ENCODE measurements at places on chromosomes 6 and 20.

DNA sequence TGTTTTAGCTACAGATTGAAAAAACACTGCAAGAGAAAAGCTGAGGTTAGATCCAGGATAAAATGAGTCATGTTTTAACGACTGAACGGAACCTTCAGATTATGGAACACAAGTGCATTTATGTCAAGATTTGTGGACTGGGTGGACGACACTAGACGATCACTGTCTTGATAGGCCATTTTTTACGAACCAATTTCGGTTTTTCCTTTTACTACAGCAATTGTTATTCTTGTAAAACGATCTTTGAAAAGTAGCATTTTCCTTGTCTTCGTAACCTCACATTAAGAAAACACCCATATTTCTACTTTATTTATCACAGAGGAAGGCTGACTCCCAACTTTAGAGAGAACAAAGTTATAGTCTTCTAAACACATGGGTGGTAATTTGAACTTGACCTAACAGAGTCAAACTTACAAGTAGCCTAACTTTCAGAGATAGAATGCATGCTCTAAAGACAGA is 294.2 kb upstream of the TCF21 start:
- DNase-seq: no peak

GRCh38 chr6:122604676-122605075 is 5.5 kb upstream of the PKIB start:
- no peak for DNase-seq

DNA sequence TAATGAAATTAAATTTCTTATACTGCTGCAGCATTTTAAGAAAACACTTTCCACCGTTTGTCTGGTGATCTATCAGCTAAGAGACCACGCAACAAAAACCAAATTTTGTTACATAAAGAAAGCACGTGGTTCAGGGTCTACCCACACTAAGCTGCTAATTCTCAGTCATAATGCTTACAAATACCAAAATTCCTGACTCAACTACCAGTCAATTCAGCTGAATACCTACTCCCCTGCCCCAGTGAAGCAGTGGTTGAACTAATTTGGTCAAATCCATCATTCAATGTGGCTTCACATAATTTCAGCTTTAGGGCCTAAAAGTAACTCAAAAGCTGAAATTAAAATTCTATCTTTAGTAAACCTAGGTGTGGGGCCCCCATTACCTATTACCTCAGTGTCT is 468.6 kb upstream of the ARID1B start:
- DNase-seq: no peak

GRCh38 chr20:5513975-5514516 is 197.3 kb upstream of the PROKR2 start:
- DNase-seq: no peak

DNA sequence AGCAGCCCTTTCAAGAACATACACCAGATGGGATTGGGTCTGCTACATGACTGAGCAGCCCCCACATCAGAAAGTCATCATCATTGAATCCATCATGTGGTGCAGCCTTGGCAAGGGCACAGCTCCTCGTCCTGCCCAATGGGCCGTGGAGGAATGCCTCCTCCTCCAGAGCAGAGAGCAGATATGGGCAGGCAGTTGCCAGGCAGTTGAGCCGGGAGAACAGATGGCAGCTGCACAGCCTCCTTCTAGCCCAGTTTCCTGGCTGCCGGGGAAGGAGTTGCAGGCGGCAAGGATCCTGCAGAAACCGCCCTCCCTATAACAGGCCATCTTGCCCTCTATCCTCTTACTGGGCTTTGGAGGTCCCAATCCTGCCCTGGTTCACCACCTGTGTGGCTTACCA is 11.9 kb upstream of the ZFAND3 start:
- peak; percentile 50 for DNase-seq

DNA sequence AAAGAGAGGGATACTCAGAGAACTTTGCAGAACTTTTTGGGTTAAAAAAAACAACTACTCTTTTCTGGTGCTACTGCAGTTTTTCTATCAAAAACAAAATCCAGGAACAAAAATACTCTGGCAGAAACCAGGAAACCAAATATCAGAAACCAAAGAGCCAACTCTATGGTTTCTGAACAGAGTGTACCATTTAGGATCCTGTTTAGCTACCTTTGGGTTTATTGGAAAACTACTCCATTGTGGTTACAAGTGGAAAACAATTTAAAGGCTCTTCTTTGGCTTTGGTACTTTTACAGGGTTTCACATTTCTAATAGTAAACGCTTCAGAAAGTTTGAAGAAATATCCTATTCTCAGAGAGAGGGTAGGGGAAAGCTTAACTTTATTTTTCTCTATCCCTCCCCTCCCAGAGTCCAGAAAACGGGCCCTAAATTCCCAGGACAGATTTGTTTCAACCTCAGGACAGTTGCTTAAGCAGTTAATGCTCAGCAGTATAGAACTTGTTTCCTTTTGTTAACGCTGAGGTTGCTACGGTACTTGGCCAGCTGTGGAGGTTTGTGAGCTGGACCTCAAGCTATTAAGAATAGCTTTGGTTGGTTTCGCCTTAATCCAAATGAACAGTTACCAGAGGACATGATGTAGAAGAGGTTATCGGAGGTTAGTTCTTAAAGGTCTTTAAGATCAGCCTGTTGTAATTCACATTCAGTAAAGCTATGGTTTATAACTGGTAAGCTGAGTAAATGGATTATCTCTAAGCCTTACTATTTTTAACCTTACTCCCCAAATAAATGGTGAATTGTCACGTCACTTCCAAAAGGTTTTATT is 47.9 kb downstream of the FOXO3 start:
- no peak for DNase-seq

GRCh38 chr6:38589367-38589720 is 50.4 kb downstream of the BTBD9 start:
- no peak for DNase-seq

DNA sequence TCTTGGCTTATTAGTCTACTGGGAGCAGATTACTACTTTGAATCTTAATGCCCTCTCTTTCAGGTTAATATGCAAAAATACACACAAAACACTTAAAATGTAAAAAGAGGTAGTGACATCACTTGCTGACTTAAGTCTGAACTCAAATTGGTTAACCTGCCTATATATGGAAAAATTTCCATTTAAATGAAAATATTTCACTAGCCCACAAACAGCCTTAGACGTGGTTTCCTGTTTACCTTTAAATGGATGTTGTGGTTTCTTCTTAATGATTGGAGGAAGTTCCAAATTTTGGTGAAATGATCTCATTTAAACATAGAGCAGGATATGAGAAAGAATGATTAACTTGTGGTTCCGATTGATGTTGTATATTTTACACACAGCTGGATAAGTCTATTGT is 553.7 kb downstream of the CD109 start:
- DNase-seq: no peak

DNA sequence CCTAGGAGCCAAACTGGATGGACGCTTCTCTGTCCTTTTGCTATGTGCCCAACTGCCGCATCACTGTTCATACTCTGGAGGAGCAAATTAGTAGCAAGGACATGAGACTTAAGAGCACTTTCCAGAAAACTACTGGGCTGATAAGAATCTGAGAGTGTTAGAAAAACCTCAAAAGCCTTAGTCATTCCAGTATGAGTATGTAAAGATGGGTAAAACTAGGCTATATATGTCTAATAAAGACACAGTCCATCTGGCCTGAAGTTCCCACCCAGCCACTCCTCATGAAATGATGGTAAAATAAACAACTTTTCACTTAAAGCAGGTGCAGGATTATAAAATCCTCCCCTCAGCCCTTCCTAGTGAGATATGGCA is 30.6 kb downstream of the SHLD1 start:
- no peak for DNase-seq

DNA sequence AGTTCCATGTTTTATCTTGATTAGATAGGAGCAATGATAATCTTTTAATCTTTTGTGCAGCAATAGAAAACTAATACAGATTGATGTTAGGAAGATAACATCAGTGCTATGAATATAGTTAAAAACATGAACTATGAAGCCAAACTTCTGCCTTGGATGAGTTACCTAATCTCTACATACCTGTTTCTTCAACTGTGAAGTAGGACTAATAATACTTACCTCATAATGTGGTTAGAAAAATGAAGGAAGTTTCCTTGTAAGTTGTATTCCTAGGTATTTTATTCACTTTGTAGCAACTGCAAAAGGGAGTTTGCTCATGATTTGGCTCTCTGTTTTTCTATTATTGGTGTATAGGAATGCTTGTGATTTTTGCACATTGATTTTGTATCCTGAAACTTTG is 111.9 kb downstream of the FRK start:
- no peak for DNase-seq

GRCh38 chr20:3248993-3249347 is 10.0 kb upstream of the SLC4A11 start:
- no peak for DNase-seq

DNA sequence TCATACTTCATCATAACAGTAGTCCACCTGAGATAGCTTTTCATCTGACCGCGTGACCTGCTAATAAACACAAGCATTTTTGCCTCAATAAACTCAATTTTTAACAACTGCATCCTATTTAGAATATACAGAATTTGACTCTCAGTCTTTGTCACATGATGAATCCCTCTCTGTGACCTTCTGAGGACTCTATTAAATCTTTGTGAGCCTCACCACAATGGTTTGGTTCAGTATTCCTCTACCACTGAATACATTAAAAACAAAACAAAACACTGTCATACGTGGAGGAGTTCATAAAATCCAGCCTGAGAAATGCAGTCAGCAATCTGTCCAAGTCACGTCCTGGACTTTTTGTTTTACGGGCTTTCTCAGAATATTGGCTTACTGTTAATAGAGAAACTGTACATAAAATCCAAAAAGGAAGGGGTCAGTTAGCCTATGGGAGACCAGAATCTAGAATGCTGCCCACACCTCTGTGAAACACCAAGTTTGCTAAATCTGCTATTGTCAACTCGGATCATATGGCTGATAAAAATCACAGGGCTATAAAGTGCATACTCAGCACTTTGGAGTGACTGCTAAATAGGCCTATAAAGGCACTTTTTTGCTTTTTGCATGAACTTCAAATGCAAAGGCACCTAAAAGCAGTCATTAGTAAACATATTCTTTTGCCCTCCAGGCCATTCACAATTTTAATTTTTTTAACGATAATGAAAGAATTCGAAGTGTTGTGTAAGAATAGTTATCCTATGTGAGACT is 190.3 kb upstream of the HDDC2 start:
- no peak for DNase-seq

- DNase-seq: no peak
These were observed at the start of gene HRH3 for GRCh38 chr20:62219992-62220665. Gene HRH3, minus strand, starts transcription at chr20:62220278. Its CDS starts 308 bp downstream, at chr20:62219970.

- DNase-seq: no peak
These were observed 84.3 kb upstream of the FOXO3 start for GRCh38 chr6:108476376-108476775.

DNA sequence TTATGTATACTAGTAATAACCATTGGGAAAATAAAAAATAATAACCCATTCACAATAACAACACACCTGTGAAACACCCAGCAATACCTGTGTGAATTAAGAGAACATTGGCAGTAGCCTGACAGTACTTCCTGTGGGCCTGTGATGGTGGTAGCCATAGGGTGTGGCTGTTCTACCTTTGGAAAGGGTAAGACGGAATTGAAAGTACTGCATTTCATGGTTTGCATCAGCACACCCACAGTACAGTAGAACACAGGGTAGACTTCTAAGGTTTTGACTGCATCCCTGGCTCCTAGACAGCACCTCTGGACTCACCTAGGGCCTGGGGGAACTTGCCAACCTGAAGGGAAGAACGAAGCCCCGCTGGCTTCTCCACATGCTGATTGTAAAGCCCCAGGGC is 279.8 kb downstream of the HTR1B start:
- no peak for DNase-seq

- DNase-seq: no peak
These were observed 72.1 kb downstream of the AFDN start for GRCh38 chr6:167898673-167899311.

DNA sequence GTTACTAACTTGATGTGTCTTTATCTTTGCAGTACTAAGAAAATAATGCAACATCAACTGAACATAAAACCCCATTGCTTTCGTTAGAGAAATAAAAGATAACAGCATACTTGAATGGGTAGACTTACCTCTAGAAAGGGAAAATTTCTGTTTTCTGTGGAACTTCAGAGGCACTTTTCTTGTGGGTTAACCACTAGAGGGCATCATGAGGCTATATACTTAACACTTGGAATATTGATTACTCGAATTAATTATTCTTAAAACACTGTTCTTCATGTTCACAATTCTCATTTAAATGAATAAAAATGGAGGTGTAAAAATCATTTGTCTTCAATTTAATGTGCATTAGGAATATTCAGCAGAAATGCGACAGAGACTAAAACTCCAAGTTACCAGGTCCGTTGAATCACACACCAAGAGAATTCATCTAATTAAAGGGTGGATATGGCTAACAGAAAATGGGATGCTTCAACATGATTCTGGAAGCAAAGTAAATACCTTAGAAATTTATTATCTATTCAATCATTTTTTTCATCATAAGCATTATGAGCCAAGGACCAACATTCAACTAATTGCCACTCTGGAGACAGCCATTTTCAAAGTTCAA is 330.8 kb upstream of the PREP start:
- DNase-seq: no peak

DNA sequence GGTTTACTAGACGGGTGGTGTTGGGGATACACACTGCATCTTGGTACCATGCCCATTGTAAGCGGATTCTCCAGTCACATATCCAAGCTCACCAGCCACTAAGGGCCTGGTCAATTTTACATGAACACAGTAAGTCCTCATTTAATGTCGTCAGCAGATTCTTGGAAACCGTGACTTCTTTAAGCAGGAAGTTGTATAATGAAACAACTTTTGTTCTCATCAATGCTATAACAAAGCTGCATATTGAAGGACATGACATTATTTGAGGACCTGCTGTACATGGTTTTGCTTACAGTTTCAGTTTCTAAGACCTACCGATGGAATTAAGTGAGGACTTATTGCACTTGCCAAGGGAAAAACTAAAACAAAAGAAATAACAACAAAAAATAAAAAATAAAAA is 295.6 kb downstream of the SYNE1 start:
- no peak for DNase-seq

DNA sequence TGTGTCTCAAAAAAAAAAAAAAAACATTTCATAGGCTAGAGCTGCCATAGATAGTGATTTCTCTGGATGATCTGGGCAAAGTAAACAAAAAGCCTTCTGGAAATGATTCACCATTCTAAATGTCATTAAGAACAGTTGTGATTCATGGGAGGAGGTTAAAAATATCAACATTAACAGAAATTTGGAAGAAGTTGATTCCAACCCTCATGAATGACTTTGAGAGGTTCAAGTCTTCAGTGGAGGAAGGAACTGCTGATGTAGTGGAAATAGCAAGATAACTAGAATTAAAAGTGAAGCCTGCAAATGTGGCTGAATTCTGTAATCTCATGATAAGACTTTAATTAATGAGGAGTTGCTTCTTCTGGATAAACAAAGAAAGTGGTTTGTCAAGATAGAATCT is 26.8 kb upstream of the MMP24 start:
- DNase-seq: no peak
